ENCODE measurements at places on chromosomes 5 and 9.

- H3K4me1 ChIP-seq, result peaks cover 55% of the 10 kb centered on the region
- no peak overlapping the region for H3K4me3 ChIP-seq
- no peak for DNase-seq
Observed at GRCh38 chr5:56640763-56641406, 174.5 kb upstream of the MAP3K1 start.

GRCh38 chr9:31597977-31598376 lies 786.5 kb upstream of the ACO1 start:
- H3K36me3 ChIP-seq, result no peaks in the 10 kb centered on the region
- H3K4me1 ChIP-seq, result no peaks in the 10 kb centered on the region
- no peak overlapping the region for H3K27ac ChIP-seq
- no peaks in the 10 kb centered on the region for H3K27me3 ChIP-seq
- DNase-seq, result no peak

DNA sequence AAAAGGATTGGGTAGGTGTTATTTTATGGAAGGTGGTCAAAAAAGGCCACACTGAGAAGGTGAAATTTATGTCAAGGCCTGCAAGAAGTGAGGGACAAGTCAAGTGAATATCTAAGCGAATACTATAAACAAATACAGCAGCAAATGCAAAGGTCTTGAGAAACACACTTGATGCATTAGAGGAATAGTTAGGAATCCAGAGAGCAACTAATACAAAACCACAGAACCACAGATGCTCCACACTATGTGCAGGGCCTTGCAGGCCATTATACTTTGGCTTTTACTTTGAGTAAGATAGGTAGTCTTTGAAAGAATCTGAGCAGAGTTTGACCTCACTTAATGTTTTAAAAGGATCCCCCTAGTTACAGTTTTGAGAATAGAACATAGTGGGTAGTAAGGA lies 4.6 kb downstream of the ZNF622 start:
- H3K36me3 ChIP-seq, result peaks cover 26% of the 10 kb centered on the region
- no peak for DNase-seq
- H3K4me1 ChIP-seq, result peaks cover 35% of the 10 kb centered on the region
- H3K27me3 ChIP-seq, result no peaks in the 10 kb centered on the region

DNA sequence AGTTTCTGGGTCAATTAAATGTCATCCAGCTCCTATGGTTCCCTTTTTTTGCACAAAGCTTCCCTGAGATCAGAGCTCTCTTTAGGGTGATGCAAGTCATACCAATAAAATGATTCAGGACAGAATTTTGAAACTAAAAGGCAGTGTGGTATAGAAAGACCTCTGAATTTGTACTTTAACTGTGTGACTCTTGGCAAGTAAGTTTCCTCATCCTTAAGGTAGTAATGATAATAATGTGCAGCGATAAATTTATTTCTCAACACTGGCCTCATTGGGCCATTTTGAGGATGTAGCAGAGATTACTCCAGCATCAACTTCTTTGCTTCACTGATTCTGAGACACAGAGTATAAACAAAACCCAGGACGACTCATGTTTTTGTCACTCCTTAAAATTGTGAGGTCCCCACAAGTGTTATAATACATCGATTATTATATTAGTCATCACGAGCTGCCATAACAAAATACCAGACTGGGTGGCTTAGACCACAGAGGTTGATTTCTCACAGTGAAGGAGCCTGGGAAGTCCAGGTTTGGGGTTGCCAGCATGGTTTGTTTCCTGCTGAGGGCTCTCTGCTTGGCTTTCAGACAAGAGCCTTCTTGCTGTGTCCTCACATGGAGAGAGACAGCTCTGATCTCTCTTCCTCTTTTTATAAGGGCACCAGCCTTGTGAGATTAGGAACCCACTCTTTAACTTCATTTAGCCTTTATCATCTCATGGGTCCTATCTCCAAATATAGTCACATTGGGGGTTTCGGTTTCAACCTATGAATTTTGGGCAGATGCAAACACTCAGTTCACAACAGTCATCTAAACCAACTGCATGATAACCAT lies 293.0 kb downstream of the ZNF608 start:
- DNase-seq, result no peak
- H3K36me3 ChIP-seq, result peaks cover 6% of the 10 kb centered on the region
- no peak overlapping the region for H3K27ac ChIP-seq
- H3K27me3 ChIP-seq, result peaks cover 7% of the 10 kb centered on the region

- no peak overlapping the region for H3K27ac ChIP-seq
- H3K36me3 ChIP-seq, result peaks cover 44% of the 10 kb centered on the region
- DNase-seq, result no peak
- H3K4me3 ChIP-seq, result no peak overlapping the region
- no peaks in the 10 kb centered on the region for H3K27me3 ChIP-seq
- no peaks in the 10 kb centered on the region for H3K4me1 ChIP-seq
Observed at GRCh38 chr5:179887095-179887494, 20.6 kb downstream of the TBC1D9B start.

DNA sequence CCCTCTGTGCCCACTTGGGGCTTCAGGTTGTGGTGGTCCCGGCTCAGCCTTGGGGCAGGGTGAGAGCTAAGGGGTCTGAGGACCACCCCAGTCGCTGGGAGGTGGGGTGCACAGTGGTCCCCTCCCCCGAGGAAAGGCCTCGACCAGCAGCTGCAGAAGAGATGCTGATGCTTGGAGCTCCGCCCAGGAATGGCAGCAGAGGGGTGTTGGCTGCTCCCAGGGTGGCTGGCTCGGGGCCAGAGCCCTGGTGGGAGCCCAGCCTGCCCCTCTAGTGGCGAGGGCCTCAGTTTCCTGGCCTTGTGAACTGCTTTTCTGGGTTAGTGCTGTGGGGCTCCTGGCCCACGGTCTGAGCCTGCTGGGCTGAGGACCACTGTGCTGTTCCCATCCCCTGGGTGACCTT lies 1.2 kb downstream of the DIPK1B start:
- H3K27me3 ChIP-seq, result no peaks in the 10 kb centered on the region
- peak overlapping the region; percentile 83 for H3K4me3 ChIP-seq
- no peak overlapping the region for H3K27ac ChIP-seq

- no peak for DNase-seq
- H3K4me3 ChIP-seq, result no peak overlapping the region
- H3K27me3 ChIP-seq, result no peaks in the 10 kb centered on the region
- no peaks in the 10 kb centered on the region for H3K36me3 ChIP-seq
- H3K27ac ChIP-seq, result peak overlapping the region; percentile 1
Observed at GRCh38 chr9:111851553-111851952, 45.1 kb upstream of the UGCG start.

DNA sequence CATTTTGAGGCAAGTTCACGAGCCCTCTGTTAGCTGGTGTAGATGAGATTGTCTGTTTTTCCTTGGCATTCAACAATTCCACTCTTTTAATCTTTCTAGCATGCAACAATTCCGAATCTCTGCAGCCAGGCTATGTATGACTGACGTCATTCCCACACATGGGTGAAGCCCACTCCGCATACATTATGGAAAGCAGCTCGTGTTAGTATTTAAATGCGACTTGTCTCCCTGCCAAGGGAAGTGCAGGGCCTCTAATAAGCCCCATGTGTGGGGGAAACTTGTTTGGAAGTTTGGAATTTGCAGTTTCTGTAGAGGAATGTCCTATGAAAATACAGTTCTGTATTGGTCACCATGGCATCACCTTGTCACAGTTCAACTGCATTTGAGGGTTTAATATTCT lies 146.0 kb upstream of the FBXL7 start:
- no peaks in the 10 kb centered on the region for H3K4me1 ChIP-seq
- no peak overlapping the region for H3K27ac ChIP-seq
- no peaks in the 10 kb centered on the region for H3K27me3 ChIP-seq
- no peaks in the 10 kb centered on the region for H3K36me3 ChIP-seq
- no peak for DNase-seq
- no peak overlapping the region for H3K4me3 ChIP-seq

DNA sequence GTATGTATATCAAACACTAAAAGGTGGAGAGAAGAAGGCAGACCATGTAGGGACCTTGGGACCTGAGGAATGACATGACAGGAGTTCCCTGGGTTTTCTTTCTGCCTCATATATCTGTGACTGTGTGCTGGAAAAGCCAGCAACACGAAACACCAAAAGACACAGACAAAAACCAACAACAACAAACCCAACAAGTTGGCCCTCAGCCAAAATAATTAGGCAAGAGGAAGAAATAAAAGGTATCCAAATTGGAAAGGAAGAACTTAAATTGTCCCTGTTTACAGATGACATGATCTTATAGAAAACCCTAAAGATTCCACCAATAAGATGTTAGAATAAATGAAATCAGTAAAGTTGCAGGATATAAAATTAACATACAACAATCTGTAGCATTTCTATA lies 21.7 kb downstream of the ABO start:
- H3K4me3 ChIP-seq, result peak overlapping the region; percentile 71
- DNase-seq, result peak; percentile 2
- no peaks in the 10 kb centered on the region for H3K36me3 ChIP-seq
- peaks cover 25% of the 10 kb centered on the region for H3K4me1 ChIP-seq
- H3K27ac ChIP-seq, result peak overlapping the region; percentile 92

DNA sequence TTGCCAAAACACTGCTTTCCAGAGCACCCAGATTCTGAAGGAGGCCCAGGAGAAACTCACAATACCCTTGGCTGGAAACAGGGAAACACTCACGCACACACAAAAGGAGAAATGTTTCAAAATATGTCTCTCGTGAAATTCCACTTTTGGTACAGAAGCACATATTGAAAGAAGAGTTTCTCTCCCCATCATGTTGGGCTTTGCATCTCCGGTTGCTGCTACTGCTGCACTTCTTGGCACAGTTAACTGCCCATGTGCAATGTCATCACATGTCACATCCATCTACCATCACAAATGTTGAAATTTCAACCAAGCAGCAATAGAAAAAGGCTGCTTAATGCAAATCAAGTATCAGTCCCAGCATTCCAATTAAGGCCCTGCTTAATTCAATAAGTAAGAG lies 72.1 kb downstream of the ABCA1 start:
- DNase-seq, result no peak
- no peak overlapping the region for H3K4me3 ChIP-seq

DNA sequence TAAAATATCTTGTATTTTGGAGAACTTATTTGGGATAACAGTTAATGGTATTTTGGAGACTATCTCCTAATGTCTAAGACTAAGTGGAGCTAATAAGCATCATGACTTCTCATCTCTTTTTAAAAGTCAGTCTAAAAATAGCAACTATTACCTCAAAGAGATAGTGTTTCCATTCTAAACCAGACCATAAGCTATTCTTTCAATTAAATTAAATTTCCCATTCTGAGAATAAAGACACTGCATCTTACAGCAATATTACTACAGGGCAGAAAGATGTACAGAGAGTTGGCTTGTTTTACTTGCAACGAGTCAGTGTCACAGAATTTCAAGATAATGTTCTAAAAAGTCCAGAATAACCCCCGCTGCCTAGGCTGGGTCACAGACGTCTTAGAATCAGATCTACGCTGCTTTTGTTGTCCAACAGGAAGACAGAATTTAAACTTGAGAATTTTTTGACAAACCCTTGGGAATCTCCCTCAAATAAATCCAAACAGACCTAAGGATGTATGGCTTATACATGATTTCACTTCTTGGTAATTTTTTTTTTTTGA lies 98.9 kb downstream of the USP20 start:
- DNase-seq, result no peak
- H3K36me3 ChIP-seq, result peaks cover 3% of the 10 kb centered on the region
- no peak overlapping the region for H3K4me3 ChIP-seq

DNA sequence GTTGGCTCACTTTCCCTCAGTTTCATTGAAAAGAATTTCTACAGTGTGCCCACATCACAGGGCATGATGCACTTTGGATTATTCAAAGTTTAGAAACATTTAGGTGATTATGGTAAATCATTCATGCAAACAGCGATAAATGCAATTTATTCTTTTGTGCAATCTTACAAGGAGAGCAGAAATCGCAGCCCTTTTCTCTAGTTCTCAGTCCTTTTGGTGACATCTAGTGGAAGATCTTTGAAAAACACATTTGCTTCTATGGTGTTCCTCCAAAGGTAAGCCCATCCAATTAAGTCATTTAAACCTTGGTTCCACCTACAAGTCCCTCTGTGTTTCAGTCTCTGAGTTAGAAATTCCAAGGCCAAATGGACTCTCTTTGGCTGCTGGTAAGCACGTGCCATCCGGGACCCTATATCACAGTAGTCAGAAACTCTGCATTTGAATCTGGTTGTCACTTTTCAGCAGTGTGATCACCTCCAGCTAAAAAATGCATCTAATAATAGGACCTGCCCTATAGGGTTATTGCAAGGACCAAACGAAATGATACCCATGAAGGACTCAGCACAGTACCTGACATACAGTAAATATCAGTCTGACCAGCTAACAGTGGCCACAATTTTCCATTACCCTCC lies 66.4 kb downstream of the MACROH2A1 start:
- no peak for DNase-seq
- H3K36me3 ChIP-seq, result peaks cover 14% of the 10 kb centered on the region
- no peaks in the 10 kb centered on the region for H3K27me3 ChIP-seq
- peak overlapping the region; percentile 25 for H3K4me3 ChIP-seq
- H3K4me1 ChIP-seq, result peaks cover 23% of the 10 kb centered on the region

- no peak for DNase-seq
- peaks cover 7% of the 10 kb centered on the region for H3K36me3 ChIP-seq
- no peak overlapping the region for H3K27ac ChIP-seq
- no peaks in the 10 kb centered on the region for H3K27me3 ChIP-seq
- peaks cover 11% of the 10 kb centered on the region for H3K4me1 ChIP-seq
Observed at GRCh38 chr9:100489836-100490235, 16.9 kb downstream of the TMEFF1 start.

DNA sequence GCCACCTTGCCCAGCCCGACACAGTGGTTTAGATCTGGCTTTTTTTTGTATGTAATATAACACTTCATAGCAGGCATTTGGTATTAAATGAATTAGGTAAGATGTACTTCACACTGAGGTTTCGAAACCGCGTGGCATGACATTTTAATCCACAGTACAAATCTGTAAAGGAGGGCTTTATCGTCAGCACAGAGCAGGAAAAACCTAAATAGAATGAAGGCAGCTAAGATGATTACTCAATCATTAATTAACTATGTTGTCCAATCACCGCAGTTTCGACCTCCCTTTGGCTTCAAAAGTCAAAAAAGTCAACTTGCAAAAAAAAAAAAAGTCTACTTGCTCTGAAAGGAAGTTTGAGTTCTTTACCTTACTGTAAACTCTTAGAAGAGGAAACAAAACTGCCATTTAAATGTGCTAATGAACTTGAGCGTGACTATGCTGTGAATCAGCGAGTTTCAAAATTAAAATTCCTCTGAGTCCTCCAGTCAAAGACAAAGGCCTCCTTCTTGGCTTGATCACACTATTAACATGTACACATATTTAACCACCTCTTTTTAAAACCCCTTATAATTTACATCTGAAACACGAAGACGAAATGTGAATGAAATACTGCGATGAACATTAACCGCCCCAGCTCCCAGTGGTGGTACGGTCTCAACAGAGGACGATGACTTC lies 698 bp upstream of the SEC24A start:
- peak overlapping the region; percentile 95 for H3K4me3 ChIP-seq
- no peak for DNase-seq
- peaks cover 8% of the 10 kb centered on the region for H3K36me3 ChIP-seq
- H3K27ac ChIP-seq, result peak overlapping the region; percentile 99
- no peaks in the 10 kb centered on the region for H3K27me3 ChIP-seq
- H3K4me1 ChIP-seq, result peaks cover 9% of the 10 kb centered on the region

DNA sequence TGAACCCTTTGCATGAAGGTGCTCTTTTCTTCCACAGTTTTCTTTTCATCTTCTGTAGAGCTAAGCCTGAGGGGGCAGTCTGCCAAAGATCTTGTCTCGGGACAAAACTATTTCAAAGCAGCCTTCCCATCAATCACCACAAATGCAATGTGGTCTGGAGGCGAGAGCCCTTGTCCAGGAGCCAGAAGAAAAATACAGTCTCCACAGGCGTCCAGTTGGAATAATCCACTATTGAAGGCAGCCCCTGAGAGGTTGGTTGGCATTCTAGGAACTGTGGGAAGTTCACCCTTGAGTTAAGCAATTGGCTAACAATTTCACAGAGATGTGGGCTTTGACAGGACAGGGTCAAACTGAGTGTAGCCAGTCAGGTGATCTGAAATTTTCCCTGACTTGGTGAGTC lies 72.0 kb downstream of the SEMA6A start:
- peak overlapping the region; percentile 9 for H3K4me3 ChIP-seq
- no peak for DNase-seq
- peaks cover 37% of the 10 kb centered on the region for H3K36me3 ChIP-seq
- H3K4me1 ChIP-seq, result peaks cover 61% of the 10 kb centered on the region
- no peaks in the 10 kb centered on the region for H3K27me3 ChIP-seq
